ENCODE measurements at places on chromosomes 4 and X.

DNA sequence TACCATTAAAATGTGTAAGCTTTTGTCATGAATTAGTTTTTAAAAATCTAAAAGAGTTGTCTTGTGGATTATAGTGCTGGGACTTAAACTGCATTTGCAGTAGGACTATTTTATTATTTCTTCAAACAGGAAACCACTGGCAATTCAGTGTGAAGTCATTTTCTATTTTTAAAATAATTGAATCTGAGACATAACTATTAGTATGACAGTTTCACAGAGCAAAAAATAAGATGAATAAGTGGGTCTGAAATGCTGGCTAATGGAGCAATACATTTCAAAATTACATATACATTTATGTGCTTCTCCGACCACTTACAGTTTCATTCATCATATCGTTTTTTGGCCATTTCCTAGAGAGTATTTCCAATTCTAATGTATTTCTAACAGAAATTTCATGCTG lies 75.3 kb upstream of the RAPGEF2 start:
- DNase-seq: no peak

- no peak for DNase-seq
These were observed 90.7 kb upstream of the S100G start for GRCh38 chrX:16559206-16559619.

- no peak for DNase-seq
These were observed 212.2 kb downstream of the CBR4 start for GRCh38 chr4:168797738-168798375.

- DNase-seq: no peak
These were observed 677 bp upstream of the NONO start for GRCh38 chrX:71282514-71283402.

GRCh38 chr4:161160718-161161117 lies 1003.1 kb downstream of the FSTL5 start:
- DNase-seq: no peak

- DNase-seq: no peak
These were observed 27.8 kb upstream of the BMP2K start for GRCh38 chr4:78748381-78748780.

DNA sequence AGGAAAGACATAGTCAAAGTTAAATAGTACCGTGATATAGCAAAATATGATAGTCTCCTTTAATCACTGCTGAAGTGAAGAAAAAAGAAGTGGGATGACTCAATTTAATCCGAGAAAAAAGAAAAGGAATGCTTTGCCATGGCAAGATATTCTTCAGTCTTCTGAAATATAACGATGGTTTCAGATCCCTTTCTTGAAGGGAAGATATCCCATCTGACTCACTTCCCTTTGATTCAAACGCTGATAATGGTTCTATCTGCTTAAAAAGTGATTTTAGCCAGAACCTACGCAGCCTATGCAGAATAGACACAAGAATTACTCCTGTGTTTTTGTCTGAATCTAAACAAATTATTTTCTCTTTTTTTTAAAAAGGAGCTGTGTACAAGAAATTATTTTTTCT lies 68.1 kb upstream of the FTHL17 start:
- no peak for DNase-seq

- DNase-seq: no peak
These were observed 109.8 kb downstream of the MAPK10 start for GRCh38 chr4:86250006-86250405.

GRCh38 chrX:916230-916599 lies 285.6 kb downstream of the SHOX start:
- DNase-seq: no peak

Measured in CD4-positive, alpha-beta T cell treated with Interleukin-6 at 100 ng/mL for 8 hours (primary cell).